ENCODE measurements at places on chromosomes 16 and 17.

- DNase-seq, result peak; percentile 3
Measured at GRCh38 chr16:24070851-24071250, 185.3 kb upstream of the CACNG3 start.

- DNase-seq, result no peak
Measured at GRCh38 chr17:47630614-47631013, 19.1 kb upstream of the KPNB1 start.

DNA sequence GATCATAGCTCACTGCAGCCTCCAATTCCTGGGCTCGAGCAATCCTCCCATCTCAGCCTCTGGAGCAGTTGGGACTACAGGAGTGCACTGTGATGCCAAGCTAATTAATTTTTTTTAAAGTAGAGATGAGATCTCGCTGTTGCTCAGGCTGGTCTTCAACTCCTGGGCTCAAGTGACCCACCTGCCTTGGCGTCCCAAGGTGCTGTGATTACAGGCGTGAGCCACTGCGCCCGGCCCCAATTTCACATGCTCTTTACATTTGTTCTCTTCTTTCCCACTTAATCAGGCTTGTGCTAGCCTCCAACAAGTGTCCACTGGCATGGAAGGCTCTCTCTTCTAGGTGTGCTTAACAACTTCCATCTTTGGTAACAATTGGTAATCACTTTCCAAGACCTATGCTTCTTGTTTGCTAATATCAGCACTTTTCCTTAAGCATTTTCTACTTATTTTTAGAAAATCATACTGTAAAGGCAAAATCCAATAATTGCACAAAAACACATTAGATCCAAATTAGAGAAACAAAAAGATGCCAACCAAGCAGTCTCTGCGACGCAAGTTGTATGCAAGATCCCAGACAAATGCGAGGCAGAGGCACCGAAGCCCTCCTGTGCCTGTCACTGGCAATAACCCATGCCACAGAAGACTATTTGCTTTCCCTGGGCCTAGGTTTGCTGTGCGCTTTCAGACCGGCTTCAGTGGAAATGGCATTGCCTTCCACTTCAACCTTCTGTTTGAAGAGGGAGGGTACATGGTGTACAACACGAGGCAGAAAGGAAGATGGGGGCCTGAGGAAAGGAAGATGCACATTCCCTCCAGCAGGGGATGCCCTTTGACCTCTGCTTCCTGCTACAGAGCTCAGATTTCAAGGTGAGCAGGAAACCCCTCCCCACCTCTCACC, 52.6 kb downstream of the NOS2 start:
- DNase-seq, result no peak

- DNase-seq, result no peak
Measured at GRCh38 chr17:68429881-68430280, 27.4 kb downstream of the WIPI1 start.

GRCh38 chr17:47669081-47669480, 19.4 kb downstream of the KPNB1 start:
- DNase-seq, result no peak

DNA sequence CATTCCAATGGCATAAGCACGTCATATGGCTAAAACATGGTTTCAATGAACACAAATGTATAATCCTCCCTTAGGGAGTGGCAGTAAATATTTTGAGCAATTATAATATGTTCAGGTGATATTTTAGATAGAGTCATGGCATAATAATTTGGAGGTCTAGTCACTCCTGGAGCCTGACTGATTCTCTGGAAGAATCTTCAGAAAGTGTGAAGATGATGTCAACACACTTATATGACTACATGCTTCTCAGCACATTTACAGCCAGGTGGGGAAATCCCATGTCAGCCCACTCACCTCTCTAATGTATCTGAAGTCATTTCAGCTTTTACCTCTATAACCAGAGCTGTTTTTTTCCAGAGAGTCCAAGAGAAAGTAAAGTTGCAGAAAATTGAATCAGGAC, 474.8 kb downstream of the SHISA9 start:
- DNase-seq, result no peak

DNA sequence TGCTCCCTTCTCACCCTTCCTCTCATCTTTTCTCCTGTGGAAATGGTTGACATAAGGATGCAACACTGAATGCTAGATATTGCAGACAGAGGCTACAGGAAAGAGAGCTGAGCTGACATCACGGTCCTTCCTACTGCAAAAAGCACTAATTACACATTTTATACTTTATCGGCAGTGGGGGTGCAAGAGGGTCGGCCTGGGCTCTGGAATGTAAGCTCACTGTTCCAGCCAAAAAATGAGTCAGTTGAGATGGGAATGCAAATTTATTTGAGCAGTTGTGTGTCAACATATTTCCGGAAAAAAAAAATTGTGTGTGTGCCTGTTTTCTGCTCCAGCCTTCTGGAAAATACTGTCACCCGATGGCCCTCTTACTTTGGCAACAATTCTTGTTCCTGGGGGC, 14.1 kb upstream of the MRTFB start:
- no peak for DNase-seq

- DNase-seq, result no peak
Measured at GRCh38 chr16:85331688-85332087, 219.4 kb upstream of the CIBAR2 start.

- DNase-seq, result no peak
Measured at GRCh38 chr16:25108054-25108453, 3.5 kb upstream of the LCMT1 start.

GRCh38 chr17:20063665-20064648, 54.8 kb downstream of the SPECC1 start:
- DNase-seq, result peak; percentile 89

DNA sequence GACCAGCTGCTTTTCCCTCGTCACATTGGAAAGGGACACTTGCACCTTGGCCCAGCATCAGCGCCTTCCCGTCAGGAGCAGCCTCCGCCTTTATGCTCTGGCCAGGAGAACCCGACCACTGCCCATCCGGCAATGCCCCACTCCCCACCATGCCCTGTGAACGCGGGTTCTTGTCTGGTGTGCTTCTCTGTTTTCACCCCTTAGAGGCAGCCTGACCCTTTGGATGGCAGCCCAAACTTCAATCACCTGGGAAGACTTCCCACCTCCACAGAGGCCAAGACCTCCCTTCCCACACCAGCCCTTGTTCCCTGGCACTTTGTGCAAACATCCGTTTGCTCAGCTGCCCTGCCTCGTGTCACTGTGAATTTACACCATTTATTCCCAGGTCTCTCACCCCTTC, 87.0 kb downstream of the DNAH17 start:
- no peak for DNase-seq

GRCh38 chr16:83771306-83771942, 36.4 kb upstream of the HSBP1 start:
- DNase-seq, result no peak

GRCh38 chr17:3002538-3003295, 60.7 kb downstream of the OR1D5 start:
- DNase-seq, result peak; percentile 73

DNA sequence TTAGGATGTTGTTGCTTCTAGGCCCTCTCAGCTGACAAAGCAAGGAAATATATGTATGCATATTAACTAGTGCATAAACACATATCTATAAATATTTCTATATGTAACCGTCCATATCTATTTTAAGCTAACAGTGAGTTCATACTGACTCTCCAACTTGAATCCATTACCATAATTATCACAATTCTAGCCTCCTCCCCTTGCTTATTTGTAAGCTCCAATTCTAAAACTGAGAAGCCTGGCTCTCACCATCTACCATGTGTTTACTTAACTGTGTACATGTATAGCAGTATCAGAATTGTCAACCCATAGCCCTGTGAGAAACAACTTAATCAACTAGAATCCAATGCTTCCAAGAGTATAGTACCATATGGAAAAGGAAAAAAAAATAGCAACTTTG, 5.1 kb downstream of the ABCC12 start:
- no peak for DNase-seq

GRCh38 chr17:49344914-49345313, 17.1 kb downstream of the ZNF652 start:
- no peak for DNase-seq

DNA sequence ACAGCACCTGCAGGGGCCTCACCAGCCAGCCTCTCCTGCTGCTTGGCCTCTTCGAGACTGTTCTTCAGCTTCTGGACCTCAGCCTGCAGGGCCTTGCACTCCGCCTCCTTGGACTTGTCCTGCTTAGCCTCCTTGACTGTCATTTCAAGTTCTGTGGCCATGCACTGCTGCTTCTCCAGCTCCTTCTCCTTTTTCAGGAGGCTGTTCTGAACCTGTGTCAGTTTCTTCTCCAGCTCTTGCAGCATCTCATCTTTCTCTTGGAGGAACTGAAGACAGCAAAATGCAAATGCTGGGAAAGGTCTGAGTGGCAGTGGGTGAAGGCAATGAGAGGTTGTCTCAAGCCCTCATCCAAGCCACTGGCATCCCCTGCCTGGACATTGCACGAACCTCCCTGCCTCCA, 39.1 kb downstream of the DHX38 start:
- DNase-seq, result no peak

Measured in CD14-positive monocyte (primary cell).